ENCODE measurements at places on chromosomes 5 and 9.

GRCh38 chr5:24226479-24226878 lies 418.3 kb downstream of the CDH10 start:
- DNase-seq: no peak

DNA sequence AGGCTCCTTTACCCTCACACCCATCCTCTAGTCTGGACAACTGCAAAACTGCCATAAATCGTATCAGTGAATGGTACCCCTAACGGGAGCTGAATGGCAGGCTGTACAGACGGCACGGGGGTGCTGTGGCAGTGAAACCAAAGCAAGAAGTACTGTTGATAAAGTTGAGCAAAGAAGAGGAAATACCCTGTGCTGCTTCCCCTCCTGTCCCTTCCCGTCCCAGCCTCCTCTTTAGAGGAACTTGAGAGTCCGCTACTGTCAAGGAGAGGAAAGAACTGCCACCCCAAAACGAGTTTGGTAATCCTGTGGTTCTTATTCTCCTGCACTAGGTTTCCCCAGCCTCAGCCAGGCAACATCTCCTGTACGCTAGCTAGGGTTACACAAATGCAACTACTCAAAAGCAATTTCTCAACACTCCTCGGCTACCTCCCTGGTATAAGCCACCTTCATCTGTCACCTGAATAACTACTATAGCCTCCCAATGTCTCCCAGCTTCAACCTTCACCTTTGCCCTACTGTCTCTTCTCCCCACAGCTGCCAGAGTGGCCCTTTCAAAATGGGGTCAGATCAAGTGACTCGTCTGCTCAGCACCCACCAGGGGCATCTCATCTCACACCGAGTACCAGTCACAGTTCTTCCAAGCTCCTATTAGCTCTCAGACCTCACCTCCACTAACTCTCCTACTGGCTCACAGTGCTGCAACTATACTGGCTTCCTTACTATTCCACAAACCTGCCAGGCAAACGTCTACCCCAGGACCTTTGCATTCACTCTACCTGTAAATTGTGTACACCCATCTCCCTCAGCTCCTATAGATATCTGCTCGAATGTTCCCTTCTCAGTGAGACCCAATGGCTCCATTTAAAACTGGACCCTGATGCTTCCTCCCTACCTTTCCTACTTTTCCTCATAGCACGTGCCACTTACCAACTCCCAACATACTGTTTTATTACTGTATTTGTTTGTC lies 4.1 kb downstream of the GLRX start:
- peak; percentile 53 for DNase-seq

GRCh38 chr9:137325124-137325523 lies 23.1 kb upstream of the NRARP start:
- no peak for DNase-seq

GRCh38 chr5:83162601-83163000 lies 85.3 kb downstream of the XRCC4 start:
- no peak for DNase-seq

GRCh38 chr5:86029308-86029707 lies 588.4 kb upstream of the COX7C start:
- no peak for DNase-seq

GRCh38 chr5:157354800-157355199 lies 88.9 kb downstream of the CYFIP2 start:
- DNase-seq: no peak

GRCh38 chr5:134438721-134439123 lies 27.0 kb upstream of the CDKN2AIPNL start:
- no peak for DNase-seq

DNA sequence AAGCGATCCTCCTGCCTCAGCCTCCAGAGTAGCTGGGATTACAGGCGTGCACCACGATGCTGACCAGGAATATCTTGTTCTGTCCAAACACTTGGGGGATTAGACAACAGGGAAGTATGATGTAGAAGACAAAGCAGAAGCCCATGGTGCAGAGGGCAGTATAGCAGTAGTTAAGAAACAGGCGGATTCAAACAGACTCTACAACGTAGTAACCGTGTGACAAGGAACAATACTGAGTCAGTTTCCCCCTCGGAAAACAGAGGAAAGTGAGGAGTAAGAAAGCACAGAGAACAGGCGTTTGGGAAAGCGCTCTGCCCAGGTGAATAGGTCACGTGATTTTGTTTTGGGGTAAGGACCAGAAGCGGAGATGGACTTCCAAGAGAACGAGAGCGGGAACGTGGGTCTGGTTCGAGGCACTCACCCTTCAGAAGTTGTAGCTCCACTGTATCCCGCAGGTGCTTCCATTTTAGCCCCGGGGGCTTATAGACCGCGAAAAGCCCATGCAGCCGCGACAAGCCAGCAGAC lies 306 bp downstream of the TRUB2 start:
- DNase-seq: no peak

DNA sequence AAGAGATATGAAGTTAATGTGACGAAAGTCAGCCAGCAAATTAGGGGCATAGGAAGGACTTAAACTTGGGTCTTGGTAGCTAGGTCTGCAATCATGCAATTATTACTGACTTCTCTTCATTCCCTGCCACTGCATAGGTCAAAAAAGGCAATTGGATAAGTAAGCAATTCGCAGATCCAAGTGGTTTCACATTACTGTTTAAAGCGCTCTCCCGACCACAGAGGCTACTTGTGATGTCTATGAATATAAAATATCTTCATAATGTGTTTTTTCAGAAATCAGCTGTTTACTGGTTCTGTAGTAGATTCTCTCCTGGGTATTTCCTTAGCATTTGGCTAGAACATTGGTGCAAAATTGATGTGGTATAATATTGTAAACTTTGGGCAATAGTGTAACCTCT lies 174.7 kb upstream of the PTGER4 start:
- DNase-seq: no peak

DNA sequence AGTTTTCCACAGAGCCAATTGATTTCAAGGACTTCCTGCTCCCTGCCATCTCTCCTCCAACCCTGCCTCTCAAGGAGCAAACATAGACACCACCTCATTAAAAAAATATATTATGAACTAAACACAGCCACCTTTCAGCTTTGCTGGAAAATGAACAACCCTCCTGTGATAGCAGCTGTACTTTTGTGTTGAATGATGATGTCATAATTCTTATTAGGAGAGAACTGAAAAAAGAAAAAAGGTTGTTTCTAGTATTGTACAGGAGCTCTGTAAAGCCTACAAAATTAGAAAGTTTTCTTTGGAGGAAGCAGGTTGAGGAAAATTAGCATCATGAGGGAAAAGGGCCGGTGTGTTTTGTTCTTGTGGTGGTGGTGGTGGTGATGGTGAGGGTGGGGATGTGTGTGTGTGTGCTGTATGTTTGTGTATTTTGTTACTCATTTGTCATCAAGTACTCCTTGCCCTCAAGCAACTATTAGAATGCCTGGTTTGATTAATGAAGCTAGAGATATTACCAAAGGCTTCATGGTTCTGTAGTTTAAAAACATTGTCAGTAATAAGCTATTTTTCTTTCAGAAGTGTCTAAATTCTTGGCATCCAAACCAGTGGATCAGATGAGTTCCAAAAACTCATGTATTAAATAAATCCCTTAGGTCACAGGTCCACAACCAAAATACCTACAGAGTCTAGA lies 405.9 kb downstream of the TLE4 start:
- DNase-seq: no peak

DNA sequence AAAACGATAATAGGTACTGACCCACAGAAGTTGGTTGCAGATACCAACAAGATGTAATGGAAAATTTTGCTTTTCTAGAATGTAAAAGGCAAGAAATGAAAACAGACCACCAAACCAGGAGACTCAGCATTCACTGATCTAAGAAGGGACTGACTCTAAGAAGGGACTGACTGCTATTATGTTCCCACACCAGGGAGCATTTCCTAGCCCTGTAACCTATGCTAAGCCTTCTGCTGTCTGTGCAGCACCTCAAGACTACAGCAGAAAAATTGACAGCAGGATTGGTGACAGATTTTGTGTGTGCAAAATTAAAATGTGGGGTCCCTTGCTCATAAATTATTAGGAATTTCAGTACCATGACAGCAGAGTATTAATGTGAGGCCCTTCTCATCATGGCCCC lies 154.8 kb downstream of the GABRB2 start:
- no peak for DNase-seq

DNA sequence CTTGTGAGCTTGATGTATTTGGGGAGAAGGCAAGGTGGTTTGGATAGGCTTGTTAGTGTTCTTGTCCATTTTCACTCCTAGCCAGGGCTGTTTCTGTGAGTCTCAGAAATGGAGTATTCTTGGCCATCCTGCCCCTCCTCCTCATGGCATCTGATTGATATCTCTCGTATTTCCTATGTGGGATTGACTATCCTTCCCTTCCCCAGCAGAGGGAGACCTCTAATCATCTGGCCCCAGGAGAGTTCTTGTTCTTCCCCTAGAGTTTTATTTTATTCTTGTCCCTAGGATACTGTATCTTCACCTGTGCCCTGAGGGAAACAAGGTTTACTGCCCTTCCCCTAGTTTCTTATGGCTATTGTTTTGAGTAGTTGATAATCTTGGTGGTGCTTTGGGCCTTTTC lies 114.4 kb downstream of the VPS13A start:
- peak; percentile 52 for DNase-seq

DNA sequence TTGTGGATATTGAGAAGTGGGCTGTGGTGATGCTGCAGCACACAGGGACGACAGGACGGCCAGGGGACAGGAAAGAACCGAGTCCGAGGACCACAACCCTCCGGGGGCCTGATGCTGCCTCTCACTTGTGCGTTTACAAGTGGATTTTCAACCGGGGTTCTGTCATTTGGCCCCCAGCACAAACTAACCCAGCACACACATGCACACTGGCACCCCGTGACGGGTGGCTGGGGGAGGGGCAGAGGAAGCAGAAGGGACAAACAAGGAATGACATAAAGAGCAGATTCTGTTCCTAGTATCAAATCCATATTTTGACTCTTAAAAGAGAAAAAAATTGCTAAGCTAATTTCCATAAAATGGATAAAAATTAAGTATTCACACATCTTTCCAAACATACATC lies 18.3 kb upstream of the ZFYVE16 start:
- no peak for DNase-seq

GRCh38 chr5:80248378-80248777 lies 7.5 kb downstream of the SERINC5 start:
- DNase-seq: no peak

GRCh38 chr5:8825139-8825757 lies 720.6 kb downstream of the SEMA5A start:
- no peak for DNase-seq

Data from hematopoietic multipotent progenitor cell treated with erythropoietin and hydrocortisone succinate and interleukin-3 and kit ligand, for 8 days (in vitro differentiated cells).